ENCODE measurements at places on chromosomes 1 and 21.

- DNase-seq = no peak
Measured at GRCh38 chr1:33384040-33384812, 46.7 kb downstream of the PHC2 start.

- DNase-seq = no peak
Measured at GRCh38 chr1:178262120-178262500, 168.2 kb downstream of the RASAL2 start.

DNA sequence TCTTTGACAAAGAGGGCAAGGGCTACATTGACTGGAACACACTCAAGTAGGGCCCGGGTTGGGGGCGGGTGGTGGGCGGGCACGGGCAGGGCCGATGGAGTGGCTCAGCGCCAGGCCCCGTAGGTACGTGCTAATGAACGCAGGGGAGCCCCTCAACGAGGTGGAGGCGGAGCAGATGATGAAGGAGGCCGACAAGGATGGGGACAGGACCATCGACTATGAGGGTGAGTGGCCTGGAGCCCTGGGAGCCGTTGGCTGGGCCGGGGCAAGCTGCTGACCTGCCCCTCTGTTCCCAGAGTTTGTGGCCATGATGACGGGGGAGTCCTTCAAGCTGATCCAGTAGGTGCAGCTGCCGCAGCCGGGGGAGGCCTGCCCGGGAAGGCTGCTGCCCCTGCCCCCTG, 1.8 kb downstream of the CALML6 start:
- DNase-seq = no peak

DNA sequence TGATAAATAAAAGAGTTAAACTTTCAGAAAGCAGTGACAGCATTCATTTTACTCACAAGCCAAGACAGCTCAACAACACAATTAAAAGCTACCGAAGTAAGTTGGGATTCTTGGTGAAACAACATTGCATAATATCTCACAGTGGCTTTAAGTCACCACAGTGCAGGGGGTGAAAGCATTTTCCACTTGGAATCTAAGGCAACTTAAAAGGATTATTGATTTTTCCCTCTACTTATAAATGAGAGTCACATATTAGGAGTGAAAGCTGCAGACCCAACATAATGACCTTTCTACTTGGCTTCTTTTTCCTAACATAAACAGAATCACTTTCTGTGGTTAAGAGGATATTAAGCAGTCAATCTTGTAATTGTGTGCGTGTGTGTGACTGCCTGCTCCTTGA, 536.6 kb upstream of the CXADR start:
- DNase-seq = no peak

- no peak for DNase-seq
Measured at GRCh38 chr1:173056365-173056764, 5.6 kb upstream of the TNFSF18 start.

DNA sequence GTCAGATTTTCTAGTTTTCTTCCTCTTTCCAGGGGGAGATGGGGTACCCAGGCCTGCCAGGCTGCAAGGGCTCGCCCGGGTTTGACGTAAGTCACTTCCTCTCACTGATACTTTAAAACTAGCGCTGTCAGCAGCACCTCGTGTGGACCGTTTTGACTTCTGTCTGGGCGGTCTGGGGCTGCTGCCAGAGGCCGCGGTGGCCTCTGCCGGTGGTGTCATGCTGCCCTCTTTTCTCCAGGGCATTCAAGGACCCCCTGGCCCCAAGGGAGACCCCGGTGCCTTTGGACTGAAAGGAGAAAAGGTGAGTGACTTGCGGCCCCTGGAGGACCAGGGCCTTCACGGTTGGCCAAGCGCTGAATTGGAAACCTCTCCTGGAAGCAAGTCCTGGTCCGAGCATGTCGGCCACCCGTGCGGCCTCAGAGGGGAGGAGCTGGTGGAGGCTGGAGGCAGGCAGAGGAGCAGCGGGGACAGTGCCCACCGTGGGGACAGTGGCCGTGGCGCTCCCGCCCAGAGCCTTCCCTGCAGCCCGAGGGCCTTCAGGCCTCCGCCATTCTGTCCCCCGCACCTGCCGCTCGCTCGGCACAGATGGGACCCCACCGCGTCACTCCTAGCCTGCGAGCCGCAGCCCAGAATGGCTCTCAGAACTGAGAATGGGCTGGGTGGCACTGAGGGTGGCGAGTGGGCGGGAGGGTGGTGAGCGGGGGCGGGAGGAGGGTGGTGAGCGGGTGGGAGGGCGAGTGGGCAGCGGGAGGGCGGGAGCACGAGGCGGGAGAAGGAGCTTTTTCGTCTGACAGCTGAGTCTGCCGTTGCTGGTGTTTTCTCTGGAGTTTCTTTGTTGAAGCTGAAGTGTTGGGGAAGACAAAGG, 9.4 kb downstream of the COL6A1 start:
- DNase-seq = no peak

- DNase-seq = no peak
Measured at GRCh38 chr1:167077128-167077867, 12.9 kb downstream of the GPA33 start.

DNA sequence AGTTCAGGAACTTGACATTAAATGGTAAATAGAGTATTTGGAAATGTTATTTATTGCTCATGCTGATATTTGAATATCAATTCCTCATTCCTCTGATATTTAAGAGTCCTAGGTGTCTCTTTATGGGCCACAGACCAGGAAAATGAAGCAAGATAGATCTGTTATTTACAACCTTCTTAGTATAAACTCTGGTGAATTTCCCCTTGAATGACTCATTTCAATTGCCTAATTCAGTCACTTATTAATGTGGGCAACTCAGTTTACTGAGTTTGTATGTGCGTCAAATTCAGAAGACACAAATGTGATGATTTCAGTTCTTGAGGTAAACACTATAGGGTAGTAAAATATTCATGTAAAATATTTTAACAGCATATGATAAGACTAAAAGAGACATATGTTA, 1404.4 kb upstream of the PRMT6 start:
- no peak for DNase-seq

Data from omental fat pad (tissue), 4 donors.